ENCODE measurements at places on chromosomes 4 and X.

DNA sequence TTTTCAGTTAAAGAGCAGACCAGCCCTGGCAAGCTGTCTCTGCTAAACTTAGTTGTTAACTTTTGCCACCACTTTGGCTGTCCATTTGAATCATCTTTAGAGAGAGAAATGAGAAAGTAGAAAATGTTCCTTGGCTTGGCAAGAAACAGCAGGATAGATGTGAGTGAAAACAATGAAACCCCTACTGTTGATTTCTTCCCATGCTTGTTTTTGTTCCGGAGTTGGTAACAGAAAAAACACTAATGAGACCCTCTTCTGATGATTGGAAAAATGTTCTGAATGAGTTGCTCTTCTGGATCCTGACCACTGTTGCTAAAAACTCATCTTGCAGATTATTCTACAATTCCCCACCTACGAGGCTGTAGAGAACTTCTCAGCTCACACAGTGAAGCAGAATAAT, 203.3 kb downstream of the MAPK10 start:
- no peak for DNase-seq

DNA sequence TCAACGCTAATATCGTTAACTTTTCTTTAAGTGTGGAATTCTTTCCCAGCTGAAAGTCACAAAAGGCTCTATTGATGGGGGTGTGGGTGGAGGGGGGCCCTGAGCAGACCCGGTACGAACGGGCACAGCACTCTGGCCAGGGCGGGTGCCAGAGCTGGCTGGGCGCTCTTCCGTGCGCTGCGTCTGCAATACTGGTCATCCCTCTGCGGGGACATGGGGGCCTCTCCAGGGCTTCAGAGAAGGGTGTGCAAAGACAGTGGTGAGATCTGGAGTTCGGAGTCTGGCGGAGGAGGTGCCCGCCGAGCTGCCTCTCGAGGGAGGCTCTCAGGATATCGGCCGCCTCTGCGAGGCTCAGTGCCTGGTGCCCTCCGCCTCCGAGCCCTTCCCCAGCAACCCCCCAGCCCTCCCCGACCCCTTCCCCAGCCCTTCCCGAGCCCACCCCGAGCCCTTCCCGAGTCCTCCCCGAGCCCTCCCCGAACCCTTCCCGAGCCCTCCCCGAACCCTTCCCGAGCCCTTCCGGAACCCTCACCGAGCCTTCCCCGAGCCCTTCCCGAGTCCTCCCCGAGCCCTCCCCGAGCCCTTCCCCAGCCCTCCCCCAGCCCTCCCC, 34.3 kb downstream of the FGFRL1 start:
- no peak for DNase-seq

DNA sequence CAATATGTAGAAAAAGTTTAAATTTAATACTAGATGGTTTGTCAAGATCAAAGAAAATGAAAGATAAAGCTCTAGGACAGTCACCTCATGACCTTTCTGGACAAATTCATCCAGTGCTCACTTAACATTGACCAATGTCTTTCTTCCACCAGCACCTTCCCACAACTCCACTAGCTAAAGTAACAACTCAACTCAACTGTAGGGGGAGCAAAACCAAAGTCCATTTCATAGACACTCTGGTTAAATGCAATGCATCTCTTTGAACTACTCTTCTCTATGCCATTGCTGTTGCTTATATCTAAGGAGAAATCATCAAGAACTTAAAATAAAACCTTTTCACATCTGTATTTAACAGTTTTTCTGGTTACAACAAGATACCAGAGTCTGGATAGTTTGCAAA, 25.1 kb downstream of the UGT2B4 start:
- DNase-seq = no peak

GRCh38 chr4:108303488-108304177, 134.9 kb upstream of the LEF1 start:
- no peak for DNase-seq

GRCh38 chrX:119218198-119218597, 17.9 kb upstream of the PGRMC1 start:
- no peak for DNase-seq

- peak; percentile 78 for DNase-seq
Observed at GRCh38 chrX:48508400-48509244, at the start of gene PORCN. PORCN (plus strand) TSS chrX:48508992; CDS start chrX:48509821, 829 bp downstream.

GRCh38 chr4:135492439-135492838, 1290.8 kb upstream of the PABPC4L start:
- DNase-seq = no peak

DNA sequence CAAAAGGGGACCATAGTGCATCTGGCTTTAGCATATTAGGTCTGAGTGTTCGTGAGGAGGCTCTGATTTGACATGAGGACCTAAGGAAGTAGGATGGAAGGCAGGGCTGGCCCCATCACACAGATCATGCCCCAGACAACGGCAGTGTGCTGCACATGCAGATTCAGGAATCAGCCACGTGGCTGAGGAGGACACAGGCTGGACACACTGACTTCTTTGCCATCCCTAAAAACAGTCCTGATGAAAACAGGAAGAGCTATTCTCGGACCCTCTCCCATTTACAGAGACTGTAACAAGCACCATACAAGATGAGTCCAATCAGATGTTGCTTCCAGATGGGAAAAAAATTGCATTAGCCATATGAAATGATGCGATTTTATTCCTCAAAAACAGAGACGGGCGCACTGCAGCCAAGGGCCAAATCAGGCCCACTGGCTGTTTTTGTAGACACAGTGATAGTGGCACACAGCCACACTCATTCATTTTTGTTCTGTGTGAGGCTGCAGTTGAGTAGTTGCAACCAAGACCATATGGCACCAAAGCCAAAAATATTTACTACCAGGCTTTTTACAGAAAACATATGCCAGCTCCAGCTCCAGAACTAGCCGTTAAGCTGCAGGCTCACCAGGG, 41.0 kb downstream of the ACSL1 start:
- no peak for DNase-seq

GRCh38 chrX:23385242-23385641, 50.6 kb downstream of the PTCHD1 start:
- DNase-seq = no peak

GRCh38 chr4:69888336-69888735, 28.4 kb upstream of the SULT1E1 start:
- no peak for DNase-seq

GRCh38 chr4:8704632-8705031, 112.1 kb downstream of the CPZ start:
- DNase-seq = no peak

- no peak for DNase-seq
Observed at GRCh38 chr4:186826846-186827533, 103.3 kb upstream of the FAT1 start.

- DNase-seq = no peak
Observed at GRCh38 chrX:94524867-94525266, 850.9 kb downstream of the FAM133A start.

- DNase-seq = no peak
Observed at GRCh38 chrX:148380107-148380506, 120.3 kb upstream of the AFF2 start.

DNA sequence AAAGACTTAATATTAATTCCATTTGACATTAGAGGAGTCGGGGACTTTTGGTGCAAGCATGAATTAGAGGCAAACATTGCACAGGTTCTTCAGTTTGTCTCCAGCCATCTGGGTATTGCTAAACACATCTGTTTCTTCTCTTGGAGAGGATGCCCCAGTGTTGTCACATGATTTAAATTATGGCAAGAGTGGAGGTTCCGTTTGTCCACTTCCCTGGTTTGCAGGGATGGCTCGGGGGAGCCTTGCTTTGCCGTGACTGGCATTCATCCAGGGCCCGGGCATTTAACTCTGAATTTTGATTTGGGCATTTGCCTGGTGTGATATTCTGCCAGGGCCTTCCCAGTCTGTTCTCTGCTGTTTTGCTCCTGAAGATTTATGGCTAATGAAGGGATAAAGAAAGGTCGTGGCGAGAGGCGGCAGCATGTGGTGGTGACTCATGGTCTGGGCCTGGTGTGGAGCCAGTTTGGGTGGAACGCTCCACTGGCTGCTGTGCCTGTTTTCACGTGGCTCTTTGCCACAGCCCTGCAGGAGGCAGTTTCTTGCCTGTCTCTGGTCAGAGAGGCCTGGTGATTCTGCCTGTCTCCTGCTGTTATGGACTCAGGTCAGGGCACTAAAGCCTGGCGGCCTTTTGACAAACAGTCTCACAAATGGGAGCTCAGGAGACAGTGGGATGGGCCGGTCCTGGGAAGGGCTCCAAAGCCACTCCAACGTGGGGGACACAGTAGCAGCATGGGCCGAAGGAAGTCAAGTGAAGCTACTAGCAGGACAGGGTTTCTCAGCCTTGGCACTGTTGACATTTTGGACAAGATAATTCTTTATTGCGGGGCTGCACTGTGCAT, 99.4 kb upstream of the PGRMC2 start:
- peak; percentile 82 for DNase-seq

DNA sequence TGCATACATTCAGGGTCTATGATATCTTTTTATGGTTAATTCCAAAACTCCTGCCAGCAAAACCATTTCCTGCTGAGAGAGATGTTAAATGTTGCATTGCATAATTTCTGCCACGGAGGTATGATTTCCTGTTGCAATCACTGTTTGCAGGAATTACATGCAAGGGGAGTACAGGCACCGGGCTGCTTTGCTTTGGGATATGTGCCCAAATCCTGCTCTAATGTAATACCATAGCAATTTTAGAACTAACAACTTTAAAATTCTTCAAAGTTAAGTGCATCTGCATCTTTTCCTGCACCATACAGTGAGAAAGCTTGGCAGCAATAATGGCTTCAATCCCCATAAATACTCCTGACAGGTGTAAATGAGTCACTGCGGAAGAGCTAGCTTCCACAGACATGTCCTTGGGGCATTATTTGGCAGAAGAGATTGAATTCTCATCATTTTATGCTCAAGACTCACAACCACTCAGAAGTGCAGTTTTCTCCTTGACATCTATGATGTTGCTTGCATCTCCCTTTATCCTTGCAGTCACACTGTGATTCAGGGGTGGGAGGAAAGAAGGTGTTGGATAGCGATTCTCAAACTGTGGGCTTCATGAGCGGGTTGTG, 29.6 kb downstream of the TRIM2 start:
- no peak for DNase-seq

DNA sequence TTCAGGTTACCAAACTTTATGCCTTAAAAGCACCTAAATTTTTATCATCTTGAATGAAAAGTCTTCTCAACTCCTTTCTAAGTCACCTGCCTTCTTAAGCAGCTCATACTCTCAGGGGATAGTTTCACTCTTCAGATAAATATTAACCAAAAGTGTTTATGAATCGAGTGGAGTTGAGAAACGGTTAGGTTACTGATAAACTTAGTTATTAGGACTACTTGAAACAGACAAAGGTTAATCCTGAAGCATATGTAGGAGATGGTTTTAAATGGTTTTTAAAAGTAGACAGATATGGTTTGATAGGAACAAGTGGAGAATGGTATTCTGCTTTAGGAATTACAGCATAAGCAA, 32.8 kb downstream of the CLDN22 start:
- DNase-seq = no peak

DNA sequence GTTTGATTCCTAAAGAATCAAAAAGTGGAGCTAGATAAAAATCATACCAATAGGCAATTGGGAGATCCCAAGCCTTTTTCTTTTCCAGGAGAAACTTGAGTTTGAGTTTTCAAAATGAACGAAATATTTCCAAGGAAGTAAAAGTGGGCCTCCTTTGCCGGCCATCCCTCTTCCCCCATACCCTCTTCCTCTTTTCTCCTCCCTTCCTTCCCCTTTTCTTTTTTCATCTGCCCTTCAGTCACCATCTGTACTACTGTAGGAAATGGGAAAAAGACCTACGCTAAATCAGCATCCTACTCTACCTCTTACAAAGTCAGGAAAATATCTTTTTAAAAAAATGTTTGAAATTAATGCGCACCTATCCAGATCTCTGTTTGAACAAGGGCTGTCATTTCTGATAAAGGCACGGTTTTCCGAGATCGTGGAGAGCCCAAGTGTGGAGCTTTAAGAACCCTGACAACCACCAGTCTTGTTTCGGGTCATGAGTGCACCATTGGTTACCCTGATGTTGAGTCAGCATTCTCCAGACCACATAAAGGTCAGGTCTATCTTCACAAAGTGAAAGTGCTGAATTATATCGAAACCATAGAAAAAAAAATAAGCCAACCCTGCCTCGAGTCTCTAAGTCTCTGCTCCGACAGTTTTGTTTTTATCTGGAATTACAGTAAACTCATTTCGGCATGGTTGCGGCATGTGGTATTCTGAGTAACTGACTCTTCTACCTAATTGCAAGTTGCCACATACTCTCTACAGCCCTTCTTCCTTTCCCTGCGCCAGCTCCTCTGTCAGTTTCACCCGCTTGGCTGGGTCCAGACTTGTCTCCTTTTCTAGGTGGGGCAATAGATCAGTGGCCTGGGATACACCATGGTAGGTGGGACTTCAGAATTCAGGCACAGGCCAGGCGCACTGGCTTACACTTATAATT, 140.2 kb upstream of the KLF3 start:
- DNase-seq = no peak

- DNase-seq = no peak
Observed at GRCh38 chr4:17063888-17064287, 165.4 kb upstream of the LDB2 start.

- DNase-seq = no peak
Observed at GRCh38 chr4:108626056-108626455, 5.7 kb downstream of the RPL34 start.

DNA sequence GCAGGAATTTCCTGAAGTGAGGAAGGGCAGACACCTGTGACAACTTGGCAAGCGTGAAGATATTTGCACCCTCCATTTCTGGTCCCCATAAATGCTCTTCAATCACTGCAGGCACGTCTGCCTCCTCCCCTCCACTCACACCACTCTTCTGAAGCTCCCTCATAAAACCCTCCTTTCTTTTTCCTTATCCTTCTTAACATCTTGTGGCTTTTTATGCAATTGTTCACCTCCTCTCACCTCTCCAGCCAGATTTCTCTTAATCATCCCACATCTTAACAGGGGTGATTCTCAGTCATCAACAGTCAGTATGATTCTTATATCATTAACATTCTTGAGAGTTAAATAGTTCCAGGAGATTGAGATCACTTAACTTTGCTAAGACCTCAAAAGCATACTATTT, 277.4 kb downstream of the SPRY1 start:
- no peak for DNase-seq

DNA sequence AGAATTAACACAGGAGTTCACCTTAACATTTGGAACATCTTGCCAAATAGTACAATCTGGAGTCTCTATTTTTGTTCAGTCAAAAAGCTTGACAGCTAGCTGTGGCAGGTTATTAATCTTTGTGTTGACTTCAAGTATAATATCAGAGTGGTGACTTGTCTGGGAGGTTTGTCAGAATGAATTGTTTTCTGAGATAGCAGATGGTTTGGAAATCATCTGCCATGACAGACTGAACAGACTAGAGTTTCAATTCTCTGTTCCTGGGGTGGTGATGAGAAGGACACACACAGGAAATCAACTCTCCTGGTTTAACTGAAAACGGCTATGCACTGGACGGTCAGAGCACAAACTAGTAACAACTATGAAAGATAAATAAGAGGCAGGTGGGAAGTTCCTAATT, 203.3 kb upstream of the EMCN start:
- DNase-seq = peak; percentile 50
